ENCODE measurements at places on chromosomes 12 and 14.

GRCh38 chr12:51890133-51890464 lies 2.2 kb downstream of the ANKRD33 start:
- no peak for DNase-seq

GRCh38 chr14:30966415-30967363 lies 58.8 kb upstream of the AP4S1 start:
- DNase-seq = no peak

DNA sequence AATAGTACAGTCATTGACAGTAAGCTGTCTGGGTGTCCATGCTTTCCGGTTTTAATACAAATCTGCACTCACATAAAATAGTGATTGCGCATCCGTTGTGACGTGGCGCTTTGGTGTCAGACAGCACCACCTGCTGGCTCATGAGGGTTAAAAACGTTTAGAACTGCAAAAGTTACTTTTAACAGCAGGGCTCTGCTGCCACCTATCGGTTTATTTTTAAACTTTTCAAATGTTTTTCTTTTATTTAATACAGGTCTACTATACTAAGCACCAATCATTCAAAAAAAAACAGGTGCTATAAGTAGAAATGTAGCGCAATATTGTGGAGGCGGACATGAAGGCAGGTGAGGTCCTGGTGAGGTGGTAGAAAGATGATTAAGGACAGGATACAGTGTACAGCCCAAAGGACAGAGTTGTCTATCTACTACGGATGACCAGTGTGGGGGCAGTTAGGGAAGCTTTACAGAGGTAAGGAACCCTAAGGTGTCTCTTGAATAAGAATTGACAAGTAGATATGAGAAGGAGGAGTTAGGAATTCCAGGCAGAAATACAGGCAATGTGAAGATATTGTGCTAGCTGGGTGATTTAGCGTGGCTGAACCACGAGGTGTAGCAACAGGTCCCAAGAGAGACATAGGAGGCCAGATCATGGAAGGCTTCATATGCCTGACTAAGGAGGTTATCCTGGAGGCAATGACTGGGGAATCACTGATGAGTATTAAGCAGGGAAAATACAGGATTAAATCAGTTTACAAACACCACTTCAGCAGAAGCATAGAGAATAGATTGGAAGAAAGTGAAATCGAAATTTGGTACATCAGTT lies 91.5 kb upstream of the PRB2 start:
- DNase-seq = peak; percentile 92

DNA sequence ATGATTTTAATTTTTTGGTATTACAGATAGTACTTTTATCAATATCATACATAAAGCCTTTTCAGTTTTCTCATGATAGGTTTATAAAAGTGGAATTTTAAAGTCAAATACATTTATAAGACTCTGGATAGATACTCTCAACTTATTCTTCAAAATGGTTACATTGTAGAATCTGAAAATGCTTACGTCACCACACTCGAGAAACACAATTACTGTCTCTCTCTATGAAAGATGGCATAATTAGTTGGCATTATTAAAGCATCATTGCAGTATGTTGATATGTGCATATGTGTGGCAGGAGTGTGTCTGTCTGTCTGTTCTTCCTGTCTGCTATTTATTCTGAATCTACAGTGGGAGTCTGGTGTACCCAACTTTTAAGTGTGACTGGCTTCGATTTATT lies 397.1 kb downstream of the SNAPC1 start:
- no peak for DNase-seq

GRCh38 chr12:103269946-103270345 lies 225.8 kb downstream of the C12orf42 start:
- DNase-seq = no peak

GRCh38 chr12:116529686-116530085 lies 29.5 kb upstream of the MAP1LC3B2 start:
- DNase-seq = no peak

- no peak for DNase-seq
These were observed 370.9 kb downstream of the TMEM132D start for GRCh38 chr12:129532707-129533499.

DNA sequence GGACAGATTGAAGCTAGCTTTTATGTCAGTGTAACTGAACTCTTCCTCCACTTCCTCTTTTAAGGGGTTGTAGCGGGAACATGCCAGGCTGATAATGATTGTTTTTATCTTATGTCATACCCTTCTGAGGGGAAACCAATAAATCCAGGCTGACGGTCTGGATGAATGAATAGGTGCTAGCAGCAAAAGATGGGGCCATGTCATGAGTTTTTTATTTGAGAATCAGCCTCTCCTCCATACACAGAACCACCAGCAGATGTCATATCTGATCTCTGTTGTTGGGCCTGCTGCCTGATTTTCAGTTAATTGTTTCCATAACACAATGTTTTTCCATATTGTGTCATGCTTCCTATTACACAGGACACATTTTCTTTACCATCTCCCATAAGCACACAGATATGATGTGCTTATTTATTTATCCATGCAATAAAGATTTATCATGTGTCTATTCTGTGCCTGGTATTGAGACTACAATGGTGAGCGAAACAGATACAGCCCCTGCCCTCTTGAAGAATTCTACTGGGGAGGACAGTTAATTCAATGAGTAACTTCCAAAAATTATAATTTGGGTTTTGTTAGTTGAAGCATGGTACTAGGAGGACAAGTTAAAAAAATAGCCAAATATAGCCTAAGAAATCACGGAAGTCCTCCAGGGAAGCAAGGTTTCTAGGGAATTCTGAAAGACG lies 33.6 kb upstream of the CRY1 start:
- no peak for DNase-seq

- DNase-seq = peak; percentile 53
These were observed 4.0 kb downstream of the FAR2 start for GRCh38 chr12:29152981-29153630.

GRCh38 chr12:3432176-3432742 lies 58.7 kb upstream of the PRMT8 start:
- peak; percentile 7 for DNase-seq

DNA sequence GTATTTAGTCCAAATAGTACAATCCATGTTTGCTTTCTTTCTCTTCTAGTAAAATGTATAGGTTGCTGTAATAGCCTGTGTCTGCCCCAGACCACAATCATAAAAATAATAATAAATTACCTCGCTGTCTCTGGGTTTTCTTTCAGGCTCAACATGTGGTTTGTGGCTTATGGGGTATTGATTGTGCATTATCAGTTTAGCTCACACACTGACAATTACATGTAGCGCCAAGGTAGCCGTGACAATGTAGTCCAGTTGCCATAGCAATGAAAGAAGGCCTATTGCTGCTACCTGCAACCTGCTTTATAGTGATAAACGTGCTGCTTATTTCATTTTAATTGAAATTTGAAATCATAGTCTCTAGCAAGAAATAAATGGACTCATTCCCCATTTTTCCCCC lies 1009.8 kb downstream of the NRXN3 start:
- no peak for DNase-seq

DNA sequence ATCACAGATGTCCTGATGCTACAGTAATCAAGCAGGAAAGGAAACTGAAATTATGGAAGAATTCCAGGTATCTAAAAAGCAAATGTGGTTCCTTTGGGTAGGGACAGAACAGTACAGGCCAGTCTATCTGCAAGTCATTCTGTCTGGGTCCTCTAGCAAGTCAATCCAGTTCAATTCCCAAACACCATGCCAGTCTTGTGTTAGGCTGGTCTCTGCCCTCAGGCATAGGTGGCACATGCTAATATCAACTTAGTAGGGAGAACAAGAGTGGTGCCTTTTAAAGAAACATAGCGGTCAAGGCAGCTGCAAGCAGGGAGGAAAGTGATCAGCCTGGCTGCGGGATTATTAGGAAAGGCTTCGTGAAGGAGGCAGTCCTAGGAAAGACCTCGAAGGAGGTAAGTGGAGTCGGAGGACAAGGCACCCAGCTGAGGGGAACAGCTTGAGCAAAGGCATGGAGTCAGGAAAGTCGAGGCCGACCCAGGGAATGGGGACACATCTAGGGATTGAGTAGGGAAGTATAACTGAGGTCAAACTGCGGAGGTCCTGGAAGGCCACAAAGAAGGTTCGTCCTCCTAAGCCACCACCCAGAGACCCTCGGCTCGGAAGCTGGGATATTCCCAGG lies 3.8 kb upstream of the PLEKHG6 start:
- no peak for DNase-seq

DNA sequence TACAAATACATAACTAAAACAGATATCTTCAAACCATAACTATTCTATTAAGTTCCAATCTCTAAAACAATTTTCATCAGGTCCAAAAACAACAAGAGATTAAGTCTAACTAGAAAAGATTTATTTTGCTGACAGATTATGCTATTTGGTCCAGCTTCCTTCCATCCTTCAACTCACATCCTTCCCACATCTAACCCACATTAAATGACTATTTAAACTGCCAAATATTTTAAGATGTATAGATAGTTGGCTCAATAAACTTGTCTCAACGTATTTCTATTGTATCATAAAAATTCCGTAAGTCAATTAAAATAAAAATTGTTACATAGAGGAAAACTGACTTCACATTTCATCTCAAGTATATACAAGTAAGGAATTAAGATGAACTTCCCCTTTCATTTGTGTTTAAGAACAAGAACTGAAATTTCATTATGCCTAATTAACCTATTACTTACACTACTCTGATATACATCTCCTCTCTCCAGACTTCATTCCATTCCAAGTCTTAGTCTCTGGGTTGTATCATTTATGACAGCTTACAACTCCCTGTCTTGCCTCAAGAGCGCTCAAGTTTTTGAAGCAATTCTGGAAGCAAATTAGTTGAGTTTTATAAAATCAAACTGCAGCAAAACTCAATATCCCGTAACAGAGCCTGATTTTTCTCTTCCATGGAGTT lies 25.4 kb downstream of the PAWR start:
- no peak for DNase-seq

GRCh38 chr14:94762431-94762830 lies 7.5 kb downstream of the GSC start:
- DNase-seq = no peak

GRCh38 chr12:68453876-68454275 lies 121.7 kb upstream of the MDM1 start:
- DNase-seq = no peak

DNA sequence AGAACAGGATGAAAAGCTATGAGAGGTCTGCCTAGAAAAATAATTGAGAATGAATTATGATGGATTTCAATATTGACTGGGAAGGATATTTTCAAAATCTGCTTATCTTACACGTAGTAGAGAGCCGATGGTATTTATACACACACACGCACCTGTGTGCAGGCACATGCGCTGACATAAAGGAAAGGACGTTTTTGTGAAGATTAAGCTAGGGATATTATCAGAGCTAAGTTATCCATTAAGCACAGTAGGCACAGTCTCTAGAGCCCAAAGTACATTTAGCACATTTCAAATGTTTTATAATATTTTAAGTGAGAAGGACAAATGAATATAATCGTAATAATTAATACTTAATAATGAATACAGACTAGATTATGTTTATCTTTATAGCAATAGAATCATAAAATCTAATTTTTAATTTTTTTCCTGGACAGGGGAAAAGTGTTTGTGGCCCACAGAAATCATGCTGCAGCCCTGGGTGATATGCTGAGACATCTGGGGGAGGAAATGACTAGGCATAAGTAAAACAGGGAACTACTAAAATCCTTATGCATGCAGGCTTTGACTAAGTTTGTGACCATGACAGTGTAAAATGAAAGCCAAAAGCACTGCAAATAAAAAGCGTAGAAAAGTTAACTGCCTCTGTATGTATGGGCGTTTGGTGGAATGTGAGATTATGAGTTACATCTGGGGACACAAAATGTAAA lies 146.1 kb downstream of the KITLG start:
- no peak for DNase-seq

DNA sequence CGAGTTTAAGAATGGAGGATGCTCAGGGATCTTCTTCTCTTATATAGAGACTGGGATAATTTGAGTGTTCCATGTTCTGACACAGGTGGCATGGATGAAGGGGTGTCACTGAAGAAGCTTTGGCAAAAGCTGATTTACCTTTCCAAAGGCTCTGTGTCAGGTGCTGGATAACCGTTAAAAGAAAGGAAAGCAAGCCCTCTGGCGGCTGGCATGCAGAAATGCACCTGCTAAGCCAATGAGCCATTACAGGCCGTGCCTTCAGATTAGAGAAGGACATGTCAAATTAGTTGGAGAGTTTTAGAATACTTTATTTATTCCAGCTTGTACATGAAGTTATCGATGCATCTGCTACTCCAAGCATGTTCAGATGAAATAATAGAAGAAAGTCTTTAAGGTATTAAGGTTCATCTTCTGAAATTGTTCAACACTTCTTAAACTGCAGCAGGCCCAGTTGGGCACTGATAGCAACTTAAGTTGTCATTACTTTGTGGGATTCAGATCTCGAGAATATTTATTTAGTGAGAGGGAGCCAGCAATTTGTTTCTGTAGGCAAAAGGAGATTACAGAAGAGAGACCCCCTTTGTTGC lies 678.2 kb downstream of the NRXN3 start:
- DNase-seq = peak; percentile 54

GRCh38 chr14:59629444-59630287 lies 53.1 kb upstream of the CCDC175 start:
- no peak for DNase-seq

DNA sequence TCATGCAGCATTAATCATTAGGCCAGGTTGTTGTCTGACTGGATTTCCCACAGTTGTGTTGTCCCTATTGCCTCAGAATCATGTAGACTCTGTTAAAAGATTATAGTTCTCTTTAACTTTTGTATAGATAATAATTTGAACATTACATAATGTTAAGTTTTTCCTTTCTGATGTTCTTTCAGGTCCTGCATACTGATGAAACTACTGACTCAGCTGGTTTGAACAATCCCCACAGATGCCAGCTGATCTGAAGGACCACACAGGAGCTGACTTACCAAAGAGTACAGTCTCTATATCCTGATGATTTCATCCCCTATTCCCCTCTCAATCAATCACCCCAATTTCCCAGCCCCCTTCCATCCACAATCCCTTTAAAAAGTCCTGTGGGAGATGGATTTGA lies 341.2 kb upstream of the MGAT4C start:
- no peak for DNase-seq

DNA sequence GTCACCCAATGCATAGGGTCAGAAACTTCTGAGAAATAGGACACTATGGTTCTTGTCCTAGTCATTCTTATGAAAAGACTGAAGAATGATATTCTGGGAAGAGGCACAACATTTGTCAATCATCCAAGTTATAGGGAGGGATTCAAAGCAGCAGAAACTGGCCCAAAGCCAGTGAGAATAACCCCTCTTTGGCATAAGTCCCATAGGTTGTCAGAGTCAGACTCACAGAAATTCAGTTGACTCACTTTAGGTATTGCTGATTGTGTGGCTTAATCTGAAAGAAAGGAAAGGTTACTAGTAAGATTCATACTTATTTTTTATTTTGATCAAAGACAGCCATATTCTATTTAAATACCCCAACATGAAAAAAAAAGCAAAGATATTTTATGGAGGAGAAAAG lies 151.0 kb downstream of the SRGAP1 start:
- no peak for DNase-seq

GRCh38 chr12:50739611-50740010 lies 24.3 kb upstream of the ATF1 start:
- DNase-seq = no peak
